ENCODE measurements at places on chromosomes 16 and 17. TPM values are rescaled to one million over a fixed set of nuclear protein-coding genes. Genes with fewer than 3 reads are reported as not detected.
A peak's percentile ranks its signal among the peaks of the same experiment; 100 is the strongest.

GRCh38 chr16:89107203-89107582 lies 13.5 kb downstream of the ACSF3 start:
- DNase-seq: no peak

DNA sequence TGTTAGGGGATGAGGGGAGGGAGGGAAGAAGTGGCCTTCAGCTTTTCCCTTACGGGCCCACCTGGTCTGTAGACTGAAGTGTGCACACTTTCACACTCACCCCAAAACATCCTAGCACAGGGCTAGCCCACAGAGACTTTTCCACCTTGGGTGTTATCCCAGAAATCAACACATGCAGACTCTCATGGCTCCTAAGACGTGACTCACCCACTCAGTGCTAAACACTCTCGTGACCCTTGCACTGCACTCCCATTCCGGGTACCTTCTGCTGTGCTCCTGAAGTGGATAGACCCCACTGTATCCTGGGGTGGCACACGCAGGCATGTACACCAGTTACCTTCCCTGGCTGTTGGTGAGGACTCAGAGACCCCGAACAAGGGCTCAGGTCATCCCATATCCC lies 23.0 kb upstream of the ABCC3 start:
- no peak for DNase-seq

CACNG5 gene
- total RNA-seq: not detected

COL1A1 gene
- total RNA-seq: 28.1 TPM

DNA sequence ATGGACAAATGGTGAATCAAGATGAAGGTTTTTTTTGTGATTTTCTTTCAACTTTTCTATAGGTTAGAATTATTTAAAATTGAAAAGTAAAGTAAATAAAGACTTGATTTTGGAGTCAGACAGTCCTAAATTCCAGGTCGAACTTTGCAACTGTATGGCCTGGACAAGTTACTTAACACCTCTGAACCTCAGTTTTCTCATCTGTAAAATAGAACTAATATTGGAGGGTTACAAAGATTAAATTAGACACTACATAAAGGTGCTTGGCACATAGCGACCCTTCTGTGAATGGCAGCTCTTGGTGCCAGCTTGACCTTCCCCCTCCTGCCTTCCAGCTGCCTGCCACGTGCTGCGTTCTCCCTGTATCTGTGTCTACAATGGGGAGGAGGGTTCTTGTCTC lies 3.0 kb downstream of the RSAD1 start:
- DNase-seq: no peak

DNA sequence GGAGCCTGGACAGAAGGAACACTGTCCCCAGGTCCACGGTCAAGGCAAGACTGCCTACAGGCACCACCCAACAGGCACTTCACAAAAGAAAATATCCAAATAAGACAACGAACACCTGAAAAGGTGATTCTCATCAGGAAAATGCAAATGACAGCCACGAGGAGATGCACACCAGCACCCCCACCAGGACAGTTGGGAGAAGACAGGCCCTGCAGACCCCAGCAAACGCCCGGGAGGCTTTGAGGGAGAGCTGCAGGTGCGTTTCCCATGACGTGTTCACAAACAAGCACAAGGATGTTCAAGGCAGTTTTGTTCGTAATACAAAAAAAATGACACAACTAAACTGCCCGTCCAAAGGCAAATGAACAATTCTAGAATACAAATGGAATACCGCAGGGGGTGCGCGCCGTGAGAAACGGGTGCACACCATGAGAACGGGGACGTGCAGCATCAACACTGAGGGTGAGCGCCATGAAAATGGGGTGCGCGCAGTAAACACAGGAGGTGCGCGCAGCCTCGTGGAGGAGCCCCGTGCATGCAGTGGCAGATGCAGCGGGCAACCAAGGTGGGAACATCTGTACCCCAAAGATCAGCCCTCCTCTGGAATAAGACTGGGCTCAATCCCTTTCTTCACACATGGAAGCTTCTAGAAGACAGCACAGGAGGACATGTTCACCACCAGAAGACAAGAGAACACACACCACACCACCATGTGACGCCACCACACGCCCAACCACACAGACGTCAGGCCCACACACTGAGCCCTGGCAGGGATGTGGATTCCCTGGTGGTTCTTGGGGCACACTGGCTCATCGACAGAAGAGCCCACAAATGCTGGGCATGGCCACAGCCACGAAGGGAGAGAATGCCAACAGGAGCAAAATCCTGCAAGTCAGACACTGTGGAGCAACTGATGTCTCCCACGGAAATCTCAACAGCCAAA lies 91.2 kb downstream of the ZNF778 start:
- peak; percentile 31 for DNase-seq

DNA sequence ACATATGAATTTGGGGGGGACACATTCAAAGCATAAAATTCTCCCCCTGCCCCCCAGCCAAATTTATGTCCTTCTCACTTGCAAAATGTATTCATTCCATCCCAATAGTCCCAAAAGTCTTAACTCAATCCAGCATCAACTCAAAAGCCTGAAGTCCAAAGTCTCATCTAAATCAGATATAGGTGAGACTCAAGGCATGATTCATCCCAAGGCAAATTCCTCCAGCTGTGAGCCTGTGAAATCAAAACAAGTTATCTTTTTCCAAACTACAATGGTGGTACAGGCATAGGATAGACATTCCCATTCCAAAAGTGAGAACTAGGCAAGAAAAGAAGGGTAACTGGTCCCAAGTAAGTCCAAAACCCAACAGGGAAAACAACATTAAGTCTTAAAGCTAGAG lies 5.9 kb upstream of the GOSR2 start:
- DNase-seq: no peak

SLC9A5 gene
- 0.83 TPM for total RNA-seq

PIPOX gene
- 1.00 TPM for total RNA-seq

RCVRN gene
- total RNA-seq: not detected

GRCh38 chr17:15262291-15263205 lies 2.6 kb downstream of the PMP22 start:
- DNase-seq: peak; percentile 95

GRCh38 chr17:27628376-27628775 lies 2.6 kb upstream of the LGALS9 start:
- no peak for DNase-seq

- DNase-seq: no peak
These were observed 30.0 kb upstream of the USP22 start for GRCh38 chr17:21072745-21073197.

- DNase-seq: no peak
These were observed 30.1 kb upstream of the MTSS2 start for GRCh38 chr16:70715860-70716357.

DNA sequence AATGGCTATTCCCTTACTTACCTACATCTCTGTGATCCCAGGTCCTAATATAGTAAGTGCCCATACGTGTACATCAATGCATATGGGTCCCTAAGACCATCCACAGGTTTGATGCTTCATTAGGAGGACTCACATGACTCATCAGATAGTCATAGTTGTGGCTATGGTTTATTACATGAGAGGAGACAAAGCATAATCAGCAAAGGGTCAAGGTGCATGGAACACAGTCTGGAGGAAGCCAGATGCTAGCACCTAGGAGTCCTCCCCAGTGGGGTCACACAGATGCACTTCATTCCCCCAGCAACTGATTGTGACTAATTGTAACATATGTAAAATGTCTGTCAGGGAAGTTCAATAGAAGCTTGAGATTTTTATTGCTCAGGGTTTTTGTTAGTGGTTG lies 42.8 kb downstream of the PHKB start:
- DNase-seq: no peak

GRCh38 chr17:40281663-40282062 lies 6.0 kb upstream of the CDC6 start:
- DNase-seq: no peak

DNA sequence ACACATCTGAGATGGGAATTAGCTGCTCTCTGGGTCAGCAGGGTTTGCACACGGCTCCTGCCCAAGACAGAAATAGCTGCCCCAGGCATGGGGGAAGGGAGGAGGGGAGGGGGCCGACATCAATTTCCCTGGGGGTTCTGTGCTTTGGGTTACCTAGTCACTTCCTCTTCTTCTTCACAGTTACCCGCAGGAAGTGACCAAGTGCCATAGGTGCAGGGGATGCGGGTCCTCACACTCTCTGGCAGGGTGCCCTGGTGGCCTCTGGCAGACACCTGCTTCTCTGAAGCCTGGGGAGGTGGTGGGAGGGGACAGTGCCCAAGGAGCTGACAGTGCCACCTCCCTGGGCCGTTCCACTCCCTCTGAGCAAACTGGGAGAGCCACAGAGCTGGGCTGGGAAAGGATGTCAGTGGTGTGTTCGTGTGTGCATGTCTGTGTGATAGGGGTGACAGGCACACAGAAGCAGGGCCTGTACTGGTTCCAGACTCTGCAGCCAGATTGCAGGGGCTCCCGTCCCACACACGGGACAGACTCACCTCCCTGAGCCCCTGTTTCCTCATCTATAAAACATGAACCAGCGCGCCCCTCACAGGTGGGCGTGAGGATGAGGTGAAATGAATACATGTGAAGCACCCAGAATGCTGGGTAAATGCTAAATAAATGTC lies 18.2 kb downstream of the SCN4A start:
- no peak for DNase-seq

CCDC144A gene
- 1.8 TPM for total RNA-seq

GRCh38 chr16:85733839-85734170 lies 17.1 kb downstream of the C16orf74 start:
- DNase-seq: no peak

PIRT gene
- total RNA-seq: not detected

GRCh38 chr16:63422715-63423114 lies 1386.5 kb upstream of the CDH8 start:
- DNase-seq: no peak

- no peak for DNase-seq
These were observed 416.8 kb upstream of the SALL1 start for GRCh38 chr16:51567911-51568310.

KRTAP9-2 gene
- total RNA-seq: not detected

DNA sequence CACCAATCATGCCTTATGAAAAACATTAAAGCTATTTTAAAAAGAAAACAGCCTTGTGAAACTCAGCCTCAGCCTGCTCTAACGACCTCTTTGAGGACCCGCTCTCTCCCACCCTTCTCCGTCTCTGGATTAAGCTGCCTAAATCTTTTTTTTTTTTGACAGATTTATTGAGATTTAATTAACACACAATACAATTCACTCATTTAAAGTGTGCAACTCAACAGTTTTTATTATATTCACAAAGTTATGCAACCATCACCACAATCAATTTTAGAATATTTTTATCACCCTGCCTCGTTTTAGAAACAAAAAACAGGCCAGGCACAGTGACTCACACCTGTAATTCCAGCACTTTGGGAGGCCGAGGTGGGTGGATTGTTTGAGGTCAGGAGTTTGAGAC lies 8.4 kb downstream of the CDR2L start:
- DNase-seq: no peak

DNA sequence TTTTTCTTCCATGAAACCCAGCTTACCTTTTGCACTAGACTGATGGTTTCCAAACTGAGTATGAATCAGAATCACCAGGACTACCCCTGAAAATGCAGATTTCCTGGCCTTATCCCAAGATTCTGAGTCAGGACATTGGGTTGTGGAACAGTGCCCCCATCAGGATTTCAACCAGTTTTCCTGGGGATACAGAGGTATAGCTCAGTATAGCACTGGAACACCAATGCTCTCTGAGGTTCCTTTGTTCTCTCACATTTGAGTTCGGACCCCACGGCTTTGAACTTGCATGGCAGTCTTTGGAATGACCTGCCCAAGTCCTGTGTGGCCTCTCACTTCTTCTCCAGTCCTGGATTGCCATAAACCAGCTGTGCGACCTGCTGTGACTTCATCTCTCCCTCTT lies 12.8 kb upstream of the CCL8 start:
- no peak for DNase-seq

DNA sequence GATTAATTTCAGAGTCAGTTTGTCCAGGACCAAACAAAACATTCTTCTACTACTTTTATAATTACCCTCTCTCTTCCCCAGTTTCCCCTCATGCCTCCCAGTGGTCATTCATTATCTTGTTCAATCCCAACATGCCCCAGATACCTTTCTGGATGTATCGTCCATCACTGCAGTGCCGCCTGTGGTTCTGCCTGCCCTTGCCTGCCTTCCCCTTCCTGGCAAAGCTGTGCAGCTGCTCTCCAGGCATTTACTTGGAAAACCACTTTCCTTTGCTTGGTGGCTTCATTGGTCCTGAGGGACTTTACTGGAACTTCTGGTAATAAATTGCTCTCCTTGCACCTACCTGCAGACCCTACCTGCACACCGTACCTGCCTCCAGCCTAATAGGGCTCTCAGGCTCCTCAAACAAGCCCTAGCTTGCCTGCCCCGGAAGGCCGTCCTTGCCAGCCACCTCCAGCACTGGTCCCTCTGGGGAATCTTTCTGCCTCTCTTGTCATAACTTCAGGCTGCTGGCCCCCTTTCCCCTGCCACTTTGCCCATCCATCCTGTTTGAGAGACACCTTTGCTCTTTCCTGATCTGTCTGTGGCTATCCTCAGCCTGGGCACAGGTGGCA lies 19.5 kb upstream of the MSI2 start:
- DNase-seq: no peak

TP53TG3F gene
- not detected for total RNA-seq

DNA sequence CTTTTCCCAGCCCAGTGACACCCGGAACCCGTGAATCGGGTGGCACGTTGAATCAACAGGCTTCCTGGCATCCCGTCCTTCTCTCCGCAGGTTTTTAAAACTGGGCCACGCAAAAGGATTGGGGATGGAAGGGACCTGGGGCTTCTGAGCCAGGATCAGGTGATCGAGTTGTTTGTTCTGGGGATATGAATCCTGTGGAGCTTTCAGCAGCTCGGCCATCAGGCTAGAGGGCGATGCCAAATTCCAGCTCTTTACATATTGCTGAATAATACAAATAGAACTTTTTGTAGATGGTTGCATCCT lies 473 bp downstream of the SUPT6H start:
- no peak for DNase-seq

GRCh38 chr17:43778337-43779144 lies at the start of gene DUSP3:
TSS of gene DUSP3 (minus strand) at chr17:43778977. CDS start at chr17:43778924, 53 bp downstream.
- DNase-seq: peak; percentile 97

- no peak for DNase-seq
These were observed 32.6 kb downstream of the FAM20A start for GRCh38 chr17:68568581-68568980.

GRCh38 chr17:49132317-49132698 lies 261 bp upstream of the B4GALNT2 start:
- no peak for DNase-seq

GRCh38 chr17:9116861-9117568 lies 95.7 kb downstream of the NTN1 start:
- no peak for DNase-seq

TP53TG3B gene
- not detected for total RNA-seq

DNA sequence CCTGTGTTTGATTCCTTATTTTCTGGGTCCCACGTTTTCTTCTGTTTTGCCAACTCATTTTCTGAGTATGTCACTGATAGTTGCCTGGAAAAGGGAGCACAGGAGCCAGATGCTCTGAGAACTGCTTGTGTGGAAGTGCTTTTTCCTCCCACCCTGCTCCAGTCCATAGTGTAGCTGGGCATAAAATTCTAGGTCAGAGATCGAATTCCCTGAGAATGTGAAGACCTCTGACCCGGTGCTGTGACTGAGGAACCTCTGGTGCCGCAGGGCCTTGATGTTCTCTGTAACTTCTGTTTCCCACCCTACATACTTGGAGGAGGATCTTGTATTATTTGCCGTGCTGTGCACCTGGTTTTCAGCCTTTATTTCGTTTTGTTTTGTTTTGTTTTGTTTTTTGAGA lies 19.5 kb upstream of the CAPN15 start:
- no peak for DNase-seq
